ENCODE measurements at places on chromosomes 4 and X.

- no peak for DNase-seq
These were observed 503.0 kb downstream of the PDHA2 start for GRCh38 chr4:96342790-96343455.

DNA sequence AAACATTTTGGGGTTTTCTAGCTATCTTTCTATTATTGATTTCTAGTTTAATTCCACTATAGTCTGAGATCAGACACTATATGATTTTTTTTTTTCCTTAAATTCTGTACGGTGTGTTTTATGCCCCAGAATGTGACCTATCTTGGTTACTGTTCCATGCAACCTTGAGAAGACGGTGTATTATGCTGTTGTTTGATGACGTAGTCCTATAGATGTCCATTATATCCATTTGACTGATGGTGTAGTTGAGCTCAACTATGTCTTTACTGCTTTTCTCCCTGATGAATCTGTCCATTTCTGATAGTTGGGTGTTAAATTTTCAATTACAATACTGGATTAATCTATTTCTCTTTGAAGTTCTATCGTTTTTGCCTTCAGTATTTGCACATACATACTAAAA is 212.5 kb downstream of the NDST4 start:
- no peak for DNase-seq

DNA sequence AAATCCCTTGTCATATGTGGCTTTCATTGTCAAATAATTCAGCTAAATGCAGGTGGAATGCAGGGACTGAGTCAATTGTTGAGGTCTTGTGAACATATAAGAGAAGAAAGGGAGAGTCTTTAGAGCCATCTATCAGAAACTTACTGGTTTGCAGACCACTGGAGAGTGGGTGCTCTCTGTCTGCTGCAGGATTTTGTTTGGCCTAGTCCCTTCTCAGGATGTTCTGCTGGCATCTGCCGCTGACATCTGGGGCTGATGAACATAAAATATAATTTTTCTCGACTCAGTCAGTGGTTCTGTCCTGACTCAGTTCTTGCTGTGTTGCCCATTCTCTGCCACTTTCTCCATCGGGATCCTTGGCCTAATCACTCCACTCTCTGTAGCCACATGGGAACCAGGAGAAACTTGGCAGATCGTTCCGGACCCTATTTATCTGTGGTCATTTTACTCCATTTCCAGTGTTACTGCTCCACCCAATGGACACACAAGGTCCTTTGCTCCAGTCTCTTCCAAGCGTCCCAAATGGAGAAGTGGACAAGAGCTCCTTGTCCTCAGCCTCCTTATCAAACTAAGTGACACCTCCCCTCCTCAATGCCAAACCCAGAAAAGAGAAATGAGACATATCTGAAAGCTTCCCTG is 436.2 kb downstream of the FAT4 start:
- peak; percentile 8 for DNase-seq

DNA sequence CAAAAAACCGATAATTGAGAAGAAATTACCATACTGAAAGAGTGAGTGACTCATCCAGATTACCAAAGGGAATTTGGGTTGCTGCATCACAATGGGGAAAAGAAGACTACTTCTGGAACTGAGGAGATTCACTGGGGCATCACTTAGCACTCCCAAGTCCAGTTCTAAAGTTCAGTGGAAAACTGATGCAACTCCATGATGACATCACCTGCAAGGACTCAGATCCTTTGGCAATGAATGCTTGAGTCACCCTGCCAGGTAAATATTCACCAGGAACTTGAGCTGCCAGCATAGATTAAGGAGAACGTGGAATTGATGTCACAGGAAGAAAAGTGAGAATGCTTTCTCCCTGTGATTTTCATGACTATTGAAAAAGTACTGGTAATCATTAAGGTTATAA is 32.0 kb upstream of the SMIM10L2A start:
- DNase-seq, result no peak

DNA sequence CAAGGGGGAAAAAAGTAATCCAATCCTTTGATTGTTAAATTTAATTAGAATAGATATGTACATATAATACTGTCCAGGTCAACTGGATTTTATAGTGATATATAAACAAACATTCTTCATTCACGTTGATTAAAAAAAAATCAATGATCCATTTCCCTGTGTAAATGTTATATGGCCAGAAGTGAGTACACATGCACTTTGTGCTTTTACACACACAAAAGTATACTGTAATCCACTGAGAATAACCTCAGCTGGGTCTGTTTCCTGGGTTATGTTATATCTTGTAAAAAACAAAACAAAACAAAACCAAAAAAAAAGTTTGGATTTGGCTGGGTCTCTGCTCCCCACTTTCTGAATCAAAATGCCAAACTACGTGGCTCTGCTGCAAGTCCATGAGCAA is 51.7 kb downstream of the WFS1 start:
- no peak for DNase-seq

DNA sequence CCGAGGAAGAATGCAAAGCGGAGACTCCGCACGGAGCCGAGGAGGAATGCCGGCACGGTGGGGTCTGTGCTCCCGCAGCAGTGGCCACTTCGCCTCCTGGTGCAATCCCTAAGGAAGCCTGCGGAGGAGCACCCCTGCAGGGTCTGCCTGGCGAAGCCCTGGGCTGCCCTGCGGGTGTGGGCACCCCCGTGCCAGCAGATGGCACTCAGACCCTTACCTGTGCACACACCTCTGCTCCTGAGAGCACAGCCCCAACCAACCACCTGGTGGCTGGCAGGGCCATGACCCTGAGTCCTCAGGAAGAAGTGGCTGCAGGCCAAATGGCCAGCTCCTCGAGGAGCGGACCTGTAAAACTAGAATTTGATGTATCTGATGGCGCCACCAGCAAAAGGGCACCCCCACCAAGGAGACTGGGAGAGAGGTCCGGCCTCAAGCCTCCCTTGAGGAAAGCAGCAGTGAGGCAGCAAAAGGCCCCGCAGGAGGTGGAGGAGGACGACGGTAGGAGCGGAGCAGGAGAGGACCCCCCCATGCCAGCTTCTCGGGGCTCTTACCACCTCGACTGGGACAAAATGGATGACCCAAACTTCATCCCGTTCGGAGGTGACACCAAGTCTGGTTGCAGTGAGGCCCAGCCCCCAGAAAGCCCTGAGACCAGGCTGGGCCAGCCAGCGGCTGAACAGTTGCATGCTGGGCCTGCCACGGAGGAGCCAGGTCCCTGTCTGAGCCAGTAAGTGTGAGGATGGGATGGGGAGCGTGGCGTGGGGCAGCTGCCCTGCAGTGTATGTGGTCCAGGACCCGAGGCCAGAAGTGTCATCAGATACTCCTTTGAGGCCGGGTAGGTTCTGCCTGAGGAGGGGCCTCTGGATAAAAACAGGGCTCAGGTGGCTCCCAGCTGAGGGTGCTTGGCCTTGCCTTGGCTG is 7.0 kb downstream of the TACC3 start:
- DNase-seq, result no peak

DNA sequence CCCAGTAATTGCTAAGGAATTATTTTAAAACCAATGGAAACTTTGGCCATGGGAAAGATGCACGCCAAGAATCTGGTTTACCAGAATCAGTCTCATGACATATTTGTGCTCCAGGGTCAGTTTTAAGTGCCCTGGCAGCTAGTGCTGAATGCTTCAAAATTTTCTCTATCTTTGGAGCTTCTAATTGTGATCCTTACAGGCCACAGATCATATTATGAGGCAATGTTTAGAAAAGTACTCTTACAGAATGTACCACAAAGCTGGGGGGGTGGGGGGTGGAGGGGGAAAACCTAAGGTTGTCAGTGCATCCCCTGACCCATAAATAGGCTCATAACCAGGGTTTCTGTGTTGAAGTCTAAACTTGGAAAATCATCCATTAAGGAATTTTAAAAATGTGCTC is 514.5 kb downstream of the INPP4B start:
- no peak for DNase-seq

GRCh38 chrX:84666086-84666485 is 163.8 kb upstream of the HDX start:
- DNase-seq, result no peak

GRCh38 chr4:4995908-4996265 is 23.4 kb downstream of the CYTL1 start:
- DNase-seq, result no peak

- DNase-seq, result no peak
These were observed 5.5 kb downstream of the NEUROG2 start for GRCh38 chr4:112510291-112511092.

GRCh38 chr4:10083331-10083771 is 33.2 kb downstream of the WDR1 start:
- DNase-seq, result no peak

DNA sequence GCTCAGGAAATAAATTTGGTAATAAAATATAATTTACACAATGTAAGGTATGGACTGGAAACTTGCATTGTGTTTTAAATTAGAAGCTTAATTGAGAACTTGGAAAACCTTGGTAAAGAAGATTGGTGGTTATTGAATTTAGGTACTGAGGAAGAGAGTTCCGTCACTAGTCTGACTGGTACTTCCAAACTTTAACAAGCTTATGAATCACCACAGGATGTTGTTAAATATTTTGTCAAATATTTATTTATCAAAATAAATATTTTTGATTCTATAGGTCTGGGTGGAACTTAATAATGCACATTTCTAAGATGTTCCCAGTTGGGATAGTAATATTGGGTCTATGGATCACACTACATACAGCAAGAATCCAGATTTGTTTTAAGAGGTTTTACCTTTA is 992.2 kb downstream of the ARAP2 start:
- DNase-seq, result no peak

DNA sequence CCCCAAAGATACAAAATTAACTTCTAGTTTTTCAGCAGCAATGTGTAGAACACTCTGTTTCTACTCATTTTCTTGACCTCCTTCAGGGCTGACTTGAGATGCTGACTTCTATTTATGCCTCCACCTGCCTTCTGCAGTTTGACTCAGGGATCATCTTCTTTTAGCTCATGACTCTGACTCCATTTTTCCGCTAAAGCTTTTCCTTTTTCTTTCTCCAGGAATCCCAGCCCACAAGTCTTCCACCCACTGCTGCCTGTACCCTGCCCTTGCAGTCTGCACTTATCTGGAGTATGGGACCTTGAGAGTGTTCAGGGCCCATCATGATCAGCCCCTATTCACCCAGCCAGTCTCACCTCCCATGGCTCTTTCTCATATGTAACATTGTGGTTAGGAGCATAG is 14.9 kb upstream of the KLHL2 start:
- DNase-seq, result no peak

- DNase-seq, result no peak
These were observed 60.5 kb downstream of the RTL5 start for GRCh38 chrX:72071213-72071612.

DNA sequence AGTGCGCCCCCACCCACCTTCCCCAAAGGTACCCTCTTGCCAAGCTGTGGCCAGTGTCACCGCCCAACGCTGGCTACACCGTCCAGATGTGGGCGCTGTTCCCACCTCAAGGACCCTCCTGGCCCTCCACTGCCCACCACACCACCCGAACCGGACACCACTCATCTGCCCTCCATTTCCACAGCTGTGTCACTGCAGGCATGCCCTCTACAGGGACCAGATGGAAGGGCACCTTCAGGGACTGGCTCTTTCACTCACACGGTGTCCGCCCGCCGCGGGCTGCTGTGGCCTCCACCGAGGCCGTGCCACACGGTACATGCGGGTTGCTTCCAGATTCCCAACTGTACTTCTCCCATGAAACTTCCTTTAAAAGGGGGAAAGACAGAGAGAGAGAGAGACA is 87.7 kb downstream of the FAM53A start:
- no peak for DNase-seq

GRCh38 chr4:47749858-47750257 is 88.0 kb downstream of the CORIN start:
- no peak for DNase-seq

- peak; percentile 0 for DNase-seq
These were observed 307.0 kb downstream of the FSTL5 start for GRCh38 chr4:161856711-161857326.

DNA sequence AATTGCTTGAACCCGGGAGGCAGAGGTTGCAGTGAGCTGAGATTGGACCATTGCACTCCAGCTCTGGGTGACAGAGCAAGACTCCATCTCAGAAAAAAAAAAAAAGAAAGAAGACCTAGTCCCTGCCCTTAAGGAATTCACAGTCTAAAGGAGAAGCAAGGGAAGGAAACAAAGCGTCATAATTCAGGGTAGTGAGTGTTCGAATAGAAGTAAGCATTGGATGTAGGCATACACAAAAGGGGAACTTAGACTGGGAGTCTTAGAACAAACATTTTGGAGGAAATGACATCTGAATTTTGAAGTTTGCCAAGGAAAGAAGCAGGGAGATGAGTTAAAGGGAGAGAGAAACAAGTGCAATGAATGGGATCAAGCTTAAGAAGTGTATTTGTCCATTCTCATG is 32.4 kb downstream of the PPM1K start:
- DNase-seq, result no peak

- DNase-seq, result no peak
These were observed 2.6 kb downstream of the SLC9B2 start for GRCh38 chr4:103073792-103074438.

DNA sequence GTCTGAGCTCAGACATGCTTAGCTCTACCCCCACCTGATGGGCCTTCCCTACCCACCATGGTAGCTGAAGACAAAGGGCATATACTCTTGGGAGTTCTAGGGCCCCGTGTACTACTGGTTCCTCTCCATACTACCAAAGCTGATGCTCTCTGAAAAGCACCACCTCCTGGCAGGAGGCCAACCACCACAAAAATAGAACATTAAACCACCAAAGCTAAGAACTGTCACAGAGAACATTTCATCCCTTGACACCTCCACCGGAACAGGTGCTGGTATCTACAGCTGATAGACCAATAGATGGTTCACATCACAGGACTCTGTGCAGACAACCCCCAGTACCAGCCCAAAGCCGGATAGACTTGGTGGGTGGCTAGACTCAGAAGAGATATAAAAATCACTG is 13.4 kb downstream of the EDA2R start:
- no peak for DNase-seq

DNA sequence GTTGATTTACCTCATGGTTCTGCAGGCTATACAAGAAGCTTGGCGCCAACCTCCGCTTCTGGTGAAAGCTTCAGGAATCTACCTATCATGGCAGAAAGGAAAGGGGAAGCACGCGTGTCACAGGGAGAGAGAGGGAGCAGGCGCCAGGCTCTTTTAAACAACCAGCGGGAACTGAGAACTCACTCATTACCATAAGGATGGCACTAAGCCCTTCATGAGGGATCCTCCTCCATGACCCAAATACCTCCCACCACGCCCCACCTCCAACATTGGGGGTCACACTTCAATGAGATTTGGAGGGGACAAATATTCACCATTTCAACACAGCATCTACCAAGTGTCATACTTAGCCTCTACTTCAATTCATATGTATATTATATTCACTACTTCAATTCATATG is 18.8 kb upstream of the TBC1D8B start:
- no peak for DNase-seq

- DNase-seq, result no peak
These were observed 1.2 kb downstream of the PRMT9 start for GRCh38 chr4:147682755-147683154.

GRCh38 chr4:141757287-141757686 is 120.9 kb downstream of the IL15 start:
- no peak for DNase-seq

GRCh38 chr4:152535360-152535902 is 461 bp downstream of the FBXW7 start:
- DNase-seq, result no peak

Data from amniotic stem cell (primary cell).